Right renal pelvis (tissue), 4 donors: ENCODE measurements at places on chromosomes 2 and 18. TPM values are rescaled to one million over a fixed set of nuclear protein-coding genes. Genes with fewer than 3 reads are reported as not detected.

The DNER gene
- polyA plus RNA-seq: 72.1 TPM

The MOGAT1 gene
- polyA plus RNA-seq: not detected

The ACTG2 gene
- 0.80 TPM for polyA plus RNA-seq

The MYO7B gene
- 24.7 TPM for polyA plus RNA-seq

The HAUS1 gene
- 48.6 TPM for polyA plus RNA-seq

The SLC40A1 gene
- polyA plus RNA-seq: 141 TPM

The PPP3R1 gene
- polyA plus RNA-seq: 72.6 TPM

GRCh38 chr2:238136820-238137537, 1.5 kb upstream of the KLHL30 start:
- no peak for DNase-seq

DNA sequence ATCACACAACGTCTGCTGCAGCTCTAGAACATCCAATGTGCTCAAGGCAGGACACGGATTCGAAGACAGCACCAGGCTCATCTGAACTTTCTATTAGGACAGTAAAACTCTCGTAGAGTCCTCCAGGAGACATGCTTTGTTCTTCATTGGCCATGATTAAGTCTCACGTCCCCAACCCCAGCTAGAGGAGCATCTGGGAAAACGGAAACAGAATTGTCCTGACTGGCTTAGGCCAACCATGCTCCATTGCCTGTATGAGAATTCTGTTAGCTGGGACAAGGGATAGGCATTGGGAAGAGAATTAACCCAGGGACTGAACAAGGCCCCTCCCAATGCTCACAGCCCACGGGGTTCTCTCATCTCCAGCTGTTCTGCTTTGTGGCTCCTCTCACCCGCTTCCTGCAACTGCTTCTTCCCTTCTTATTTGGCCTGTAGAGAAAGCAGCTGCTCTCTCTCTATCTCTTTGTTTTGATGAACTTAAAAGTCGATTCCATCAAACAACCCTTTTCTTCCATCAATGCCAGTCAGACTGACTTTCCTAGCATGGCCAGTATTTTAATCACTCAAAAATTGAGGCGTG, 75.6 kb downstream of the C1QL2 start:
- no peak for DNase-seq

GRCh38 chr18:4641771-4642368, 186.8 kb upstream of the DLGAP1 start:
- DNase-seq: no peak

DNA sequence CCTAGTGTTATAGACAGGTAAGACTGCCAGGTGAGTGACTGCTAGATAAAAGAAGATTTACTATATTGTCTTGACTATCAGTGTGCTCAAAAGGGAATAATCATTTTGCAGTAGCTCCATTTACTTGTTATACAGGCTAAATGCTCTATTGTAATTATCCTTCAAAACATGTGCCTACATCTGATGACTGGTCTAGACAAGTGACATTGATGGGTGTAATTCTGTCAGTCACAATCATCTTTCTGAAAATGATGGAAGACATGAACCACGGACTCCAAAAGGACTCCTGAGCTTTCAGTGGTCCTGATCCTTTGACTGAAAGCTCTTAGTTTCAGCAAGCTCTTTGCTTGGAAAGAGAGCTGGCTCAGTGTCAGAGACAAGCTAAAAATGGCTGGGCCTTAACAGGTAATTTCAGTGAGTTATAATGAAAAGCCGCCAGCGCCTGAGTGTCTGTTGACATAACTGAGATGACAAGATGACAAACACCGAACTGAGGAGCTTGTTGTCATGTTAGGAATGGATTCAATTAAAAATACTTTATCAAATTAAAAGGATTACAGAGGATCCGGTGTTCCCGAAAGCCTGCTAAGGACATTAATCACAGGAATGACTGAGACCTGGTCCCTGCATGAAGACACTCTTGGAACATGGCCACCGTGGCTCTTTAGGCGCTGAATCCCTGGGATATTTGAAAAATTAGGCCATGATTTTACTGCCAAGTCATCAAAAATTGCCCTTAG, 141.7 kb downstream of the CMPK2 start:
- no peak for DNase-seq

GRCh38 chr18:24627644-24628315, 167.3 kb downstream of the HRH4 start:
- DNase-seq: no peak

DNA sequence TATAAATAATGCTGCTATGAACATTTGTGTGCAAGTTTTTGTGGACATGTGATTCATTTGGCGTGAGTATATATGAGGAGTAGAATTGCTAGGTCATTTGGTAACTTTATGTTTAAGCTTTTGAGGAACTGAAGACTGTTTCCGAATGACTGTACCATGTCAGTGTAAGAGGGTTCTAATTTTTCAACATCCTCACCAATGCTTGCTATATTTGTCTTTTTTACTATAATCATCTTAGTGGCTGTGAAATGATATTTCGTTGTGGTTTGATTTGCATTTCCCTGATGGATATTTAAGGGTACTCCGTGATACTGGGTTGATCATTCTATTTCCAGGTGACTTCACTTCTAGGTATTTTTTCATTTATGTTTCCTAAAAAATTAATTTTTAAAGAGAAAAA, 241.1 kb downstream of the BCL2 start:
- no peak for DNase-seq

DNA sequence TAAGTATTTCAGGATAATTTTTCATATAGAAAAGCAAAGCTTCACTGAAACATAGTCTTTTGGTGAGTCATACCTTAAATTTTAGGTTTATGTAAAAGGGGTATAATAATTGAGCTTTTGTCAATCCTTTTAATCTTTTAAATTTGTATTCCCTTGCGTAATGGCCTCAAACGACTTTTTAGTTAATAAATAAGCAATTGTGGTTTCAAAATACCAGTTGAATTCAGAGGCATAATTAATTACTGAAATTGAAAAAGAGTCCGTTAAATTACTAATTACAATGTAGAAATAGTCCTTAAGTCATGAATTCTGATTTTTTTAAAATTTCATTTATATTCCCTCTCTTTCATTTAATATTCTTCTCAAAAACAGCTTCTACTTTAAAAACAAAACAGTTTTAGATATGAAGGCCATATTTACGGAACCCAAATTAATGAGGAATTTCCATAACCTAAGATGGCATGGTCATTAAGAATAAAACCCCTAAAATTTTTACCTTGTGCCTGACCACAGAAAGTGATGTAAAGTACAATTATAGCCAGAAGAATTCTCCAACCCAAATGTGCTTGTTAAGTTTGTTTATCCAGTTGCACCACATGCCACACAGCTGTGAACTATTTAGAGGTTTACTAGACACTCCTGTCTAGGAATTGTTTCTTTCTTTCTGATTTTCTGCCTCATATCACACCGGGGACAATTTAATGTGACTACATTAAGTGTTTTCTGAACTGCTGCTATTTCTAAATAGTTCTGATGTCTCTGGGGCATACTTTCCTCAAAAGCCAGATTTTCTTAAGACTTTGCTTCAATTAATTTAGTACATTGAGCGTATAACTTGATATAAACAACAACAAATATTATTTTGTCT, 60.7 kb upstream of the ITGA4 start:
- DNase-seq: no peak

- DNase-seq: no peak
Observed at GRCh38 chr18:62105376-62105775, 81.5 kb downstream of the PIGN start.

GRCh38 chr2:72003124-72003523, 144.5 kb downstream of the CYP26B1 start:
- DNase-seq: no peak

DNA sequence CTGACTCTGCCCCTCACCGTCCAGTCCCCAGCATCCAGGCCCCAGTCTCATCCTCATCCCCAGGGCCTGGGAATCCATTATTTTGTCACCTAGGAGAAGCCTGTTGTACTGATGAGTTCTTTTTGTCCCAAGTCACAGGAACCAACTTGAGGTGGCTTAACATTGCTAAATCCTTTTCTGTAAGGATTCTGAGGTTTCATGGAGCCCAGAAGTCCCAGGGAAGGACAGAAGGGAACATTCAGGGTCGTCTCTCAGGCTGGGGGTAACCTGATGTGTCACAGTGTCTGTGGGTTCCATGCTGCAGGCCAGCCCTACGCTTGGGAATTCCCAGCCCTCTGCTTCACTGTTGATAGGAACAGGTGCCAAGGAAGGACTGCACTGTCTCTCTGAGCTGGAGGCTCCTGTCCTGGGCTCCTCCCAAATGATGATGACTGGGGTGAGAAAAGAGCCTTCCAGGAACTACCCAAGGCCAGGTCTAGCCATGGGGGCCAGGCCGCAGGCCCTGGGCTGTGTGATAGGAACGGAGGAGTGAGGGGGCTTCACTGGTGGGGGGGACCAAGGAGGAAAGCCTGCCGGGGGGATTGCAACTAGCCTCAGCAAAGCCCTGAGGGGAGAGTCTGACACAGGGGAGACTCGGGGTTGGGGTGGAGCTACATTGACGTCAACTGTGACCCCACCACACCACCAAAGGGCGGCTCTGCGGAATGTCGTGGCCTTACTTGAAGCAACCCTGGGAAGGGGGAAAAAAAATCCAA, 145.7 kb downstream of the SMAD7 start:
- no peak for DNase-seq

DNA sequence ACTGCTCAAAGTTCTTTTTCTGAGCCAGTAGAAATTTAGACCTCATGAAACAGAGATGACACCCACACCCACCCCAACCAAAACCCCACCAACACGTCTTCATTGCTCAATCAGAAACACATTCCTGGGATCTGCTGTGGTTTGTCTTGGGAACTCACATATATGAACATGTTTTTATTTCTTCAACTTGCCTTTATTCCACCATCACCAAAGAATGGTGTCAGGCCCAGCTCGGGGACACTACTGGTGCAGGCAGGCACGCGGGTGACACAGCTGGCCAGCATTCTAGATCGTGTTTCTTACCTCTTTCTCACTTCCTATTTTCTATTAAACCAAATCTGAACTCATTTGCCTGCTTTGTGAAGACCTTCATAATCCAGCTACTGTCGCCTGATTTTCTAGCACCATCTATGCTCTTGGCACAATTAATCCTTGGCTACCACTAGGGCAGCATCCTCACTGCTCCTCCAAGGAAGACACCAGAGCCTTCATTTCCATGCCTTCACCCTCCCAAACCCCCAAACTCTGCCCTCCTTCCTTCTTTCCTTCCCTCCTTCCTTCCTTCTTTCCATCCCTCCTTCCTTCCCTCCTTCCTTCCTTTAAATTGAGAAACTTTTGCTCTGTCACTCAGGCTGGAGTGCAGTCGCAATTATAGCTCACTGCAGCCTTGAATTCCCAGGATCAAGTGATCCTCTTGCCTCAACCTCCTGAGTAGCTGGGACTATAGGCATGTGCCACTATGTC, 157.1 kb downstream of the BCL2 start:
- no peak for DNase-seq

DNA sequence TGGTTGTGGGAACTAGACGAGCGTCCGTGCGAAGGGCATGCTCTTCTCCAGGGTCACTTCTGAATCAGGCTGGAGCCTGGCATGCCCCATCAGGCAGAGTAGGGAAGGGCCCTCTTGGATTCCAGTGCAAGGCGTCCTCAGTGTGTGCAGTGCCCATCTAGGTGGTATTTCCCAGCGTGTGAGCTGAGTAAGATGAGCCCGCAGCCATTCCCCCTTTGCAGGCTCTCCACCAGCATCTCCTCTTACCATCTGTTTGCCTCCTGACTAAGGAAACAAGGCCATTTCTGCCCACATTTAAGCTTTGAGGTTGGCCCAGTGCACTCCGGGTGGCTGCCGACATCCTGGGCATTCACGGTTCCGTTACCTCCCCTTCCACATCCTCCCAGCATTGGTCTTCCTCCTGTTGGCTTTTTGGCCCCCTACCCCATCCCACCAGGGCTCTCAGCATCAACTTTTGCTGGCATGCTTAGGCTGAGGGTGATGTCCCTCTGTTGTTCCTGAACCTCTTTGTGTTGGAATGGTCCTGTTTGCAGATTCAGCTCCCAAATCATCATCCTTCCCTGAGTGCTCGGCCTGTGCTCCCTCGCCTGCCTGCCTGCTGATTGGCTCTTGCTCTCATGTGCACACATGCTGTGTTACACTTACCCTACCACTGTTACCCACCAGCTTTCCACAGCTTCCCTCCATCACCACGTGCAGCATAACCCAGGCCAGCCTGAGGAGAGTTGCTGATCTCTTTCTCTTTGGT, 11.8 kb downstream of the CEP68 start:
- no peak for DNase-seq

DNA sequence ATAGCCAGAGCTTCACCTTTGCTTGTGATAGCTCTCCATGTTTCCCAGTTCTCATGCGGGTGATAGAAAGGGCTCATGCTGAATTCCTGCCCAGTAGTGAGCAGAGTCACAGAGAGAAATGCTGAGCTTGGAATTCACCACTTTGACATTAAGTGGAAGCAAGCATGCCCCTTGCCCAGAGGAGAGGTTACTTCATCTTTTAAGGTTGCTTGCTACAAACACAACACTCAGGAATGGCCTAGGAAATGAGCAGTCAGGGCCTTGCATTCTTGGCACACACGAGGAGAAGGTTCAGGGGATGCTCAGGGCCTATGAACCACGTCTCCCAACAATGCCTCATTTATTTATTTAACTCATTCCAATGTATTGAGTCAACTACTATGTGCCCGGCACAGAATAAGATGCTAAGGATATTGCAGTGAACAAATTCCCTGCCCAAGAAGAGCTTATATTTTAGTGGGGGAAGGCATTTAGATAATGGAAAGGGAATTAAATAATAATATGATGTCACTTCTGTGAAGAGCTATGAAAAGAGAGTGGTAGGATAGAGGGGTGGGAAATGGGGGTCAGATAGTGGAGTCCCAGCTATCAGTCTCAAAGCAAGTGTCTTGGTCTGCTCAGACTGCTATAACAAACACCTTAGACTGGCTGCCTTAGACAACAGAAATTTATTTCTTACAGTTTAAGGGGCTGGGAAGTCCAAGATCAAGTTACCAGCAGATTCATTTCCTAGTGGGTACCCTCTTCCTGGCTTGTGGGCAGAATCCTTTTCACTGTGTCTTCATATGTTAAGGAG, 42.1 kb downstream of the DDX18 start:
- DNase-seq: no peak

- no peak for DNase-seq
Observed at GRCh38 chr2:98134172-98135005, 47.4 kb downstream of the VWA3B start.

DNA sequence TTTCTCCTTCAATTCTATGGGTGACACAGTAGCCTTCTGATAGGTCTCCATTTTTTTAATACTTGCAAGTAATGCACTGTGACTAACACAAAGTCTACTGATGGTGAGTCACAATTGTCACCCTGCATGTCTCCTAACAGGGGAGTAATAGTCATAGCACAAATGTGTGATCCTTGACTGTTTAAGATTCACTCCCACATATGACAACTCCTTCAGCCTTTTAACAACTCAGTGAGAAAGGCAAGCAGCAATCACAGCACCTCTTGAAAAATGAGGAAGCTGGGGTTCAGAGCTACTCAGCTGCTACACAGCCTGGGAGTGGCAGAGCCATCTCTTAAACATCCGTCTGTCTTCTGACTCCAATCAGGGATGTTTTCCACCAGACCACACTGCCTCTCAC, 63.8 kb downstream of the EHD3 start:
- no peak for DNase-seq

- no peak for DNase-seq
Observed at GRCh38 chr2:195824478-195824877, 167.5 kb downstream of the SLC39A10 start.

- DNase-seq: no peak
Observed at GRCh38 chr18:75544496-75544895, 117.0 kb upstream of the SMIM21 start.
